Stimulated activated CD8-positive, alpha-beta memory T cell treated with anti-CD3 and anti-CD28 coated beads, Interleukin-2, amount 100 ng/mL, for 1 hour (primary cell): ENCODE measurements at places on chromosomes 16 and 17.

- DNase-seq, result no peak
Observed at GRCh38 chr16:67150047-67150832, 558 bp downstream of the B3GNT9 start.

GRCh38 chr16:7990626-7991260 is 599.6 kb downstream of the TMEM114 start:
- DNase-seq, result no peak

GRCh38 chr16:79601092-79601930 is 774 bp upstream of the MAF start:
- DNase-seq, result no peak

GRCh38 chr16:25796239-25796638 is 104.5 kb downstream of the HS3ST4 start:
- no peak for DNase-seq

DNA sequence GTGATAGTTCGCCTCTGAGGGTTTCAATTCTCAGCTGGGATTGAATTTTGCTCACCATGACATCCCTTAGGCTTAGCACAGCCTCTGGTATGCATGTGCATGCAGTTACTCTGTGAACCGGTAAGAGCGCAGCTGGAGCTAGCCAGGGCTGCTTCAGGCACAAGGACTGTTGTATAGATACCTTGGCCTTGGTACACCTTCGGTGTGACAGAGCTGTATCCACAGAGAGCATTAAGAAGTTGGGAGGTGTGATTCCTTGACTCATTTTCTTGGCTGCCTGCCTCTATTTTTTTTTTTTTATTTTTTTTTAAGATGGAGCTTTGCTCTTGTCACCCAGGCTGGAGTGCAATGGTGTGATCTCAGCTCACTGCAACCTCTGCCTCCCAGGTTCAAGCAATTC is 2.2 kb upstream of the NUTF2 start:
- DNase-seq, result no peak
